ENCODE measurements at places on chromosomes 6 and 20.

- no peak for DNase-seq
These were observed 4.6 kb downstream of the POU3F2 start for GRCh38 chr6:98838975-98839374.

DNA sequence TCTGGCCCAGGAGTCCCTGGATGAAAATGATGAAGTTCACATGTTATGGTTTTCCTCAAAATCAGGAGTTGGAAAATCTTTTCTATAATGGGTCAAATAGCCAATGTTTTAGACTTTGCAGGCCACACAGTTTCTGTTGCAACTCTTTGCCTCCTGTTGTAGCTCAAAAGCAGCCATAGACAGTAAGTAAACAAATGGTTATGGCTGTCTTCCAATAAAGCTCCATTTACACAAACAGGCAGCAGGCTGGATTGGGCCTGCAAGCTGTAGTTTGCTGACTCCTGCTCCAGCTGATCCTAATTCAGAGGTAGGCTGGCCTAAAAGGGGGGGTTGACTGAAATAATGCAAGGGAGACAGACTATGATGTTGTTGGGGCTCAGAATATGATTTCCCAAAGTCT is 33.0 kb downstream of the METTL24 start:
- DNase-seq: no peak

- DNase-seq: no peak
These were observed 37.6 kb downstream of the TTLL9 start for GRCh38 chr20:31908016-31908415.

GRCh38 chr20:62358171-62359042 is 8.7 kb downstream of the LAMA5 start:
- no peak for DNase-seq

- no peak for DNase-seq
These were observed 397.7 kb downstream of the RFPL4B start for GRCh38 chr6:112744827-112745226.

DNA sequence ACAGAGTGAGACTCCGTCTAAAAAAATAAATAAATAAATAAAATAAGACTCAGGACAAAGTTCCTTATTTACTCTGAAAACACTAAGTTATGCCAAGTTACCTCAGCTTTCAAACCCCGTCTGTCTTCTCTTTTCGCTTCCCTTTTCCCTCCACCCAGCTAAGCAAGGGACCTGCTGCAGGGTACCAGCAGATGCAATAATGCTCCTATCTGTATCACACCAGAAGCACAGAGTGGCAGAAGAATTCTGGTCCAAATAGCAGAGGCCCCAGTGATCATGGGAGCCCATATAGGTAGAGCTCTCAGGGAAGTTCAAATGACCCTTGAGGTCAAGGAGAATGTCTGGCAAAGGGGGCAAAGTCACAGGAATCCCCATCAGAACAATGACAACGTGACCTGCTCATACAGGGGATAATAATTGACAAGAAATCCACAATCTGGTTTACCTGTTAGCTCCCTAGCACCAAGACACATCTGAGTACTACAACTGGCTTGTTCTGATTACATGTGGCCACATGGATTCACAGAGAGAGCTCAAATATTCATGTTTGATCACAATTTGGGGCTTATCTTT is 8.7 kb downstream of the GCM1 start:
- DNase-seq: no peak

DNA sequence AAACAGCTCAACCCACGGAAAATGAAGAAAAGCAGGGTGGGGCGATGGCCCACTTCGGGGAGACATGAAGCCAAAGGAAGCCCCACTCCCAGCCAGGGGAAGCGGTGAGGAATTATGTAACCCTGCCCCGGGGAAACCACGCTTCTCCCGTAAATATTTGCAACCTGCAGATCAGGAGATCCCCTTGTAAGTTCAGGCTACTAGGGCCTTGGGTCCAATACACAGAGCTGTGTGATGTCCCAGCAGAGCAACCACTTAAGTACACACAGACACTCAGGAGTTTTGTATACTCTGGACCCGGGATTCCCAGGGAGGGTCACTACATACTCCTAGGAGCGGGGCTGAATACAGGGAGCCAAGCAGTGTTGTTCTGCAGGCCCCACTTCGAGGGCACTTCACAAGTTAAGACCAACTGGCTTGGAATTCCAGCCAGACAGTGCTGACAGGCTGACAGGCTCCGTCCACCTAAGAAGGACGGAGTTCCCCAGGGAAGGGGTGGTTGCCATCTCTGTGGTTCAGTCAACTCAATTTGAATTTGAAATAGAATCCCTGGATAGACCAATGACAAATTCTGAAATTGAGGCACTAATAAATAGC is 301.4 kb upstream of the THEMIS start:
- DNase-seq: no peak
